ENCODE measurements at places on chromosomes 12 and 14.

GRCh38 chr12:61018571-61018970, 1241.6 kb upstream of the USP15 start:
- DNase-seq: no peak

DNA sequence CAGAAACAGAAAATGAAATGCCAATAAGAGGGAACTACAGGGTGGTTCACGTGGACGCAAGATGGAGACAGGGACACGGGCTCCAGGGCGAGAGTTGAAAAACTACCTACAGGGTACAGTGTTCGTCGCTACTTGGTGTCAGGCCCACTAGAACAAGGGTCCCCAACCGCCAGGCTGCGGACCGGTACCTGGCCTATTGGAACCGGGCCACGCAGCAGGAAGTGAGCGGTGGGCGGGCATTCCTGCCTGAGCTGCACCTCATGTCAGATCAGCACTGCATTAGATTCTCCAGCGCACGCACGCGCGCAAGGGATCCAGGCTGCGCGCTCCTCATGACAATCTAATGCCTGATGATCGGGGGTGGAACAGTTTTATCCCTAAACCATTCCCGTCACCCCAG, 14.8 kb downstream of the INF2 start:
- DNase-seq: no peak

DNA sequence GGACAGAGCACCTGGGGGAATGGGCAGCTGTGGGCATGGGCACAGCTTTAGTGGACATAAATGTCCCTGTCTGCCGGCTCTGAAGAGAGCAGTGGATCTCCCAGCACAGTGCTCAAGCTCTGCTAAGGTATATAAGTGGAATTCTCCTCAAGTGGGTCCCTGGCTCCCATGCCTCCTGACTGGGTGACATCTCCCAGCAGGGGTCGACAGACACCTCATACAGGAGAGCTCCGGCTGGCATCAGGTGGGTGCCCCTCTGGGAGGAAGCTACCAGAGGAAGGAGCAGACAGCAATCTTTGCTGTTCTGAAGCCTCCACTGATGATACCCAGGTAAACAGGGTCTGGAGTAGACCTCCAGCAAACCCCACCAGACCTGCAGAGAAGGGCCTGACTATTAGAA, 25.0 kb upstream of the NUAK1 start:
- DNase-seq: no peak

GRCh38 chr14:67620217-67620785, 581 bp downstream of the ARG2 start:
- no peak for DNase-seq

DNA sequence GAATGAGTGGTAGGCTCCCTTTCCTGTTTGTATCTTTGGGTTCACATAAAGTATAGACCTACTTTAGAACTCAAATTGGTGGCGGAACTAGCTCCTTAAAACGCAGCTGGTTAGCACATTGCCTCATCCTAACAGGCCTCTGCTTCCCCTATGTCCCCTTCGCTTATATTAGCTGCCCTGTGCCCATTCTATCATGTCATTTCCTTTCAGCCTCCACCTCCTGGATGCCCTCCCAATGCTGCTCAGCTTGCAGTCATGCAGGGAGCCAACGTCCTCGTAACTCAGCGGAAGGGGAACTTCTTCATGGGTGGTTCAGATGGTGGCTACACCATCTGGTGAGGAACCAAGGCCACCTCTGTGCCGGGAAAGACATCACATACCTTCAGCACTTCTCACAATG, 3.5 kb downstream of the DAZAP2 start:
- DNase-seq: peak; percentile 55

DNA sequence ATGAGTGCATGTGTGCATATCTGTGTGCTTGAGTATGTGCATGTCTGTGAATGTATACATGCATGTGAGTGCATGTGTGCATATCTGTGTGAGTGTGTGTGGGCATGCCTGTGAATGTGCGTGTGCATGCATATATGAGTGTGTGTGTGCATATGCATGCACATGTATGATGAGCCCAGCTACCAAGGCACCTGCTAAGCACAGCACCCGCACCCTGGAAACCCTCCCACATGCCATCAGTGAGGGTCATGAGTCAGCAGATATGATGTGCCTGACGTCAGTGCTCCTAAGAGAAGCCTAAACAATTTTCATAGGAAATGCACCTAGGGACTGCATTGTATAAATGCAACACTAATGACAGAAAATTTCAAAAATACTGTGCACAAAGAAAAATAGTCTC, 151.1 kb downstream of the KIF26A start:
- no peak for DNase-seq

DNA sequence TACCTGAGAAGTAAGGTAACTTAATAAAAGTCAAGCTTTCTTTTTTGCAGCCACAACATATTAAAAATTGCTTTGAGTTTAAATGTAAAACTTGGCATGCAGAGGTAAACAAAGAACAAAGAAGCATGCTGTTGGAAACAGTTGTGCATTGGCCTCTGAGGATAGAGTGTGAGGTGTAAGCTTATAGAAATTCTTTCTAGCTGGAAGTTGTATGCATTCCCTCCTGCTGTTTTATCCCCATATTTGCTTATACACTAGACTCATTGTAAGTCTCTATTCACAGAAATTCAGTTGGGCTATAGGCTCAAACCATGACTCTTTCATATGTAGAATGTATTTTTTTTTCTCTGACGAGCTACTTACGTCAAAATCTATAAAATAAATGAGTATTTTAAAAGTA, 316.3 kb downstream of the SLC6A15 start:
- no peak for DNase-seq

GRCh38 chr14:93430315-93431035, at the start of gene UNC79:
Gene UNC79, plus strand, starts transcription at chr14:93430939. Its CDS starts 91 bp downstream, at chr14:93431030.
- no peak for DNase-seq

DNA sequence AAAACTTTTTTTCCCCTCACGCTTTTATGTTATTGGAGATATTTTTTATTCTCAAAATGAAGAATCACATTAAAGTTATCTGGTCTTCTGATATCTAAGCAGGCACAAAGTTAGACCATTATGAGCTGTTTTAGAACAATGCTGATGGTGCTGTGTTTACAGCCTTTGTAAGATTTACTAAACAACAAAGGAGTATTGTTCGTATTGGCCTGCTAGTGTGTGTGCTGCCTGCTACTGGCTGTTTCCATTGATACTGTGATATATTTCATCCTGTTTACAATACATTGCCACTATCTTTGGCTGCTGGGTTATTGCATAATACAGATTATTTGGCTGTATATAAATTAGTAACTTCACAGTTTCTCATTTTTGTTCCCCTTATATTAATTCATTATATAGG, 220.8 kb downstream of the ITPR2 start:
- DNase-seq: no peak

DNA sequence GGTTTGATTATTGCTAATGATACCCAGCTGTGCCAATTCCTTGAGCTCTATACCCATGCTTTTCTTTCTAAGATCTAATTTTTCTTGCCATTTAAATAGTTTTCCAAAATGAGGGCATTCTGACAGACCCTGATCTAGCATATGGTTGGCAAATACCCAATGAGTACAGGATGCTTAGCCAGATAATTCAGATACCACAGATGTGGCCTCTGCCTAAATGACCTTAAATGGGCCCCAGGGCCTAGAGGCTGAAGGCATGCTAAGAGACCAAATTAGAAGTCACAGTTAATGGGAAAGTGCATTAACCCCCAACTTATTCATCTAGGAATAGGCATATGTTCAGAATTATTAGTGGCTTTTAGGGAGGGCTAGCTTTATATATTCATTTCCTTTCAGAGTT, 122.3 kb upstream of the CNOT2 start:
- DNase-seq: no peak

GRCh38 chr14:39374851-39375250, 57.4 kb downstream of the FBXO33 start:
- no peak for DNase-seq

DNA sequence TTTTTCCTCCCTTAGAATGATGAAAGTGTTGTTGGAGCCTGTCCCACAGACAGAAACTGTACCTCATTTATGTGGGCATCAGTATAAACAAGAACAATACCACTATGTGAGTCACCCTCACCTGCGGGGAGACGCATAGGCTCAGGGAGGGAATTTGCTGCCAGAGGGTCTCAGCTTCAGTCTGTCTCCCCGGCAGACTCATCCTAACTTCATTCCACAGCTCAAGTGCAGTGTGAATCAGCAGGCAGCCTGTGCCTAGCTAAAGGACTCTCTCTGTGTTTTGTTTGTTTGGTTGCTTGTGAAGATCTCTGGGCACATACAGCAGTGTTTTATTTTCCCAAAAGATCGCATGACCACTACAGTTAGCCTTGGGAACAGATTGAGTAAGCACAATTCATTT, 98.9 kb downstream of the PRKCH start:
- DNase-seq: no peak

GRCh38 chr12:47997321-47997720, 7.0 kb downstream of the COL2A1 start:
- no peak for DNase-seq

- no peak for DNase-seq
Observed at GRCh38 chr12:123040106-123040505, 59.6 kb downstream of the ARL6IP4 start.

- no peak for DNase-seq
Observed at GRCh38 chr14:33979613-33980276, 28.9 kb upstream of the EGLN3 start.

DNA sequence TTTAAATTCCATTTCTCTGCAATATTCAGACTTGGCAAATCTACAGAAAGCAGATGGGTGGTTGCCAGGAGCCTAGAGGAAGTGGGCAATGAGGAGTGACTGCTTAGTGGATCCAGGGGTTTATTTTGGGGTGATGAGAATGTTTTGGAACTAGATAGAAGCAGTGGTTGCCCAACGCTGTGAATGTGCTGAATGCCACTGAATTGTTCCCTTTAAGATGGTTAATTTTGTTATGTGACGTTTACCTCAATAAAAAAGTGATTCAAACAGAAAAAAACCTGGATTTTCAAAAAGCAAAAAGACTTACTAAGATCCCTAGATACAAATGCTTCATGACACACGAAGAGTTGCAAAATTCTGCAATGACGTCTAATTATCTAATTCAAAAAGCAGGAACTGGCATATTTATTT, 34.2 kb downstream of the DAO start:
- no peak for DNase-seq

DNA sequence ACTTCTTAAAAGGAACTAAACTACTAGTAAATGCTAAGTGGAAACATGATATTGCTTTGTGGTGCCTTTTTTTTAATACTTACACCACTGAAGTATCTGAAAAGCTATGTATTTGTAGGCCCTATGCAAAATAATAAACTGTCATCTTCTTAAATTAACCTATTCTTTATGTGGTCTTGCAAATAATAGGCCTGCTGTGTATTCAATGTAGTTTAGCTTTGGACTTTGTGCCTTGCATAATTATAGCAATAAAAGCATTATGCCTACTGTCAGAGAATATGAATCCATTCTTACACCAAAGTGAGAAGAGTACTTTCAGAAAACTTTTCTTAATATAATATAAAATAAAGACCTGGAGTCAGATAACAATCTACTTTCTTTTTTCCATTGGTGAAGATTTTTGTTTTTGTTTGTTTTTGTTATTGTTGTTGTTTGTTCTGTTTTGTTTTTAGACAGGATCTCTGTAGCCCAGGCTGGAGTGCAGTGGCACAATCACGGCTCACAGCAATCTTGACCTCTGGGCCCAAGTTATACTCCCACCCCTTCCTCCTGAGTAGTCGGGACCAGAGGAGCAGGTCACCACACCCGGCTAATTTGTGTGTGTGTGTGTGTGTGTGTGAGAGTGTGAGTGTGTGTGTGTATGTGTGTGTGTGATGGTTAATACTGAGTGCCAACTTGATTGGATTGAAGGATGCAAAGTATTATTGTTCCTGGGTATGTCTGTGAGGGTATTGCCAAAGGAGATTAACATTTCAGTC, 213.8 kb downstream of the SLC6A15 start:
- no peak for DNase-seq

- DNase-seq: no peak
Observed at GRCh38 chr12:49801141-49802063, 26.8 kb downstream of the NCKAP5L start.

DNA sequence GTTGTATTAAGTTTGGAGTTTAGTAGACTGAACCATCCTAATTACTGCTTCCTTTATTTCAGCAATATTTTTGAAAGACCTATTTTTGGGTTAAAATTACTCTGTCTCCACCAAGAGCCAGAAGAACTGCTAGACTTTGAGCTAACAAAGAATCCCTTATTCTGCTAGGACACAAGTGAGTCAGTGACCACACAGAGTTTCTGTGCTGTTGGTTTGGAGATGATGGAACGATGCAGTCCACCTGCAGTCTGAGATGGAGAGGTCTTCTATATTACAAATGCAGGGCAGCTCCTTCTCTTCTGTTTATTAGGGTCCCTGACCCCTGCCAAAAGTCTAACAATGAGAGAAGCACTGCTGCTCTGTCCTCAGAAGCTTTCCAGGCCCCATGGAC, 6.7 kb upstream of the STXBP6 start:
- no peak for DNase-seq

- no peak for DNase-seq
Observed at GRCh38 chr12:33323823-33324222, 115.8 kb downstream of the SYT10 start.

DNA sequence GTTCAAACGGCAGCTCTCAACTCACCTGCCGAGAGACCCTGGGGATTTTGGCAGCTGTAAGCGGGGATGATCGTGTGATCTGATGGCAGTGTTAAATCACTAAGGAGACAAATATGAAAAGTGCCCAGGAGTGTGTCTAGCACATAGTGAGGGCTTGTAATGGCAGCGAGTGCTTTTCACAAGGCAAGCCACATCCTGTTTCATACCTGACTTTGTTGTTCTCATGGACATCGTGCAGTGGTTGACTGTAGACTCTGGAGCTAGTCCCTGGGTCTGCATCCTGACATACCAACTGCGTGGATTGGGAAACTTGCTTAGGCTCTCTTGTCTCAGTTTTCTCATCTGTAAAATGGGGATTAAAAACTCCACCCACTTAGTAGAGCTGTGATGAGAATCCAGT, 148.5 kb downstream of the VRK1 start:
- no peak for DNase-seq

- peak; percentile 24 for DNase-seq
Observed at GRCh38 chr12:120674097-120674636, 12.8 kb upstream of the MLEC start.

- no peak for DNase-seq
Observed at GRCh38 chr14:60304509-60304908, 55.5 kb downstream of the PPM1A start.

DNA sequence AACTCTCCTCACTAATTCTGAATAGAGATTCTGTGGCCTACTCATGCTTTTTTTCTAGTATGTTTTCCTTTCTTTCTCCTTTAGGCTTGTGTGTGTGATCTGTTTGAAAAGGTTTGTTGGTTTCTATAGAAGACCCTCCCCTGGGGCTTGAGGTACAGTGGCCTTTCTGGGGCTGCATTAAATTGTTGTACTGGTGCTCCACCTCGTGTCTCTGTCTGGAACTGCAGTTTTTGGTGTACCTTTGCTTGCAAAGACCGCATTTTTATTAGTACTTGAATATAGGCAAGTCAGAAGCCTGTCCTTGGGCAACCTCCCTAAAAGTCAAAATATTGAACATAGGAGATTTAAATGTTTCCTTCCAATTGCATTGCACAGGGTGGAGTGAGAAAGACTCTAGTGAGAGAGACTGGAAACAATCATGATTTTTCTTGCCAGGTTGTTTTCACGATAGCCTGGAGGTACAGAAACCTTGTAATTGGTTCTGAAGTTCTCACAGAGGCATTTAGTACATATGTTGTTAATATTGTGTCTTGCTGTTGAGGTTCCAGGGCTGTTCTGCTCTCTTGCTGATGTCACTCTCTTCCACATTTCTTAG, 39.0 kb downstream of the SLCO1B1 start:
- peak; percentile 1 for DNase-seq

- DNase-seq: peak; percentile 5
Observed at GRCh38 chr12:92827836-92828431, 101.2 kb downstream of the EEA1 start.

All from CD4-positive, alpha-beta T cell treated with Interferon gamma for 1 hour (primary cell).